Muscle of arm (tissue), 14 donors: ENCODE measurements at places on chromosomes 12 and 14. TPM values are rescaled to one million over a fixed set of nuclear protein-coding genes. Genes with fewer than 3 reads are reported as not detected.
A peak's percentile ranks its signal among the peaks of the same experiment; 100 is the strongest.

GRCh38 chr12:51947246-51947996, 4.1 kb upstream of the ACVR1B start:
- DNase-seq: no peak

DNA sequence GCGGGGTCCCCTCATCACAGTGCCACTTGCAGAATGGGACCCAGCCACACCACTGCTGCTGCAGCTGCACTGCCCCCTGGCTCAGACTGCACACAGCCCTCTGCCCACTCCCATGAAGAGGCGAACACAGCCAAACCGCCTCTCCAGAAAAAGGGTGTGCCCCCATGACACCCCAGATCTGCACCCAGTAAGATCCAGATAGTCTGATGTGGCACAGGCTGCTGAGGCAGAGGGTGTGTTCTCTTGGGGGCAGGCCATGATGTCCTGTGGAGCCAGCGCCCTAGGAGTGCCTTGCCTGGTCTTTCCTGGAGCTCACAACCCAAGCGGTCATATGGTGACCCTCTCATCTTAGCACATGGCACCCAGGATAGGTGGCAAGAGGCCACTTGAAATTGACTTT, 44.4 kb downstream of the SLC8B1 start:
- no peak for DNase-seq

DNA sequence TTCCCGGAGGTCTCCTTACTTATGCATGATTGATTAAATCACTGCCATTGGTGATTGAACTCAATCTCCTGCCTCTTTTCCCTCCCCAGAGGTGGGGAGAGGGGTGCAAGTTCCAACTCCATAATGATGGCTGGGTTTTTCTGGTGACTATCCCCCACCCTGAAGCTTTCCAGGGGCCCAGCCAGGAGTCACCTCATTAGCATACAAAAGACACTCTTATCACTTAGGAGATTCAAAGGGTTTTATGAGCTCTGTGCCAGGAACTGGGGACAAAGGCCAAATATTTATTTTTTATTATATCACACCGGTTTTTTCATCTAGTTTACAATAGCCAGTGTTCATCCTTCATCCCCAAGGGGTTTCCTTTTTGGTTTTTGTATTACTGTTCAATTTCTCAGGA, 300.7 kb downstream of the ETNK1 start:
- no peak for DNase-seq

GRCh38 chr14:89767861-89768268, 186.7 kb downstream of the EFCAB11 start:
- no peak for DNase-seq

DNA sequence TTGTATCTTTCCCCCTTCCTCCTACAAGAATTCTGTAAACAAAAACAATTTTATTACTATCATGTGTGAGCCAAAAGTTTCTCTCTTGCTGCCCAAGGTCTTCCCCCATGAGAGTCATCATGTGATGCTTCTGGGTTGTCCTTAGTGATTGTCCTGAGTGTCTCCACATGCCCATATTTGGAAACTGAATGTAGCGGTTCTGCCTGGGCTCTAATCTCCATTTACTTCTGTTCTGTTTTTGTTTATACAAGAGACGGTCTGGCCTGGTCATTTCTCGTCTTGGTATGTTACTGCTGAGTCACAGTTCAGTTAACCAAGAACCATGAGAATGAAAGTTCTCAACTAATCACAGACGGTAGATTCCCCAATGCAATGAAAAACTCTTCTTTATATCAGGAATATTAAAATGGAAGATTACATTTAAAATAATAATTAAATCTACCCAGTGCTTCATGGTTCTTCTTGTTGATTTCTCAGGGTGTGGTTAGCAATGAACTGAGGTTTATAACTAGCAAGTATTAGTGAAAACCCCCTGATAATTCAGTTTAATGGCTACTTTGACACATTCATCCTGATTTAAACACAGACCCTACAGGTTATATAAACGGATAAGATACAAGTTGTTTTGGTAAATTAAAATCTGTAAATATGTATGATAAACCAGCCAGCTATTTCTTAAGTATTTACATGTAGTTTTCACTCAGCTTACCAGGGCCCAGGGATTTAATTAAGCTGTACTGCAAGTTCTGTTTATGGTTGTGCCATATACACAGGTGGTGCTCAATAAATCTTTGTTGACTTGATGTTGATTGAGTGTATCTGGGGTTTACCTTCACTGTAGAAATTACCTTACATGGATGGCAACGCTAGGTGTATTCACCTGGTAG, 81.1 kb downstream of the PELI2 start:
- no peak for DNase-seq

DNA sequence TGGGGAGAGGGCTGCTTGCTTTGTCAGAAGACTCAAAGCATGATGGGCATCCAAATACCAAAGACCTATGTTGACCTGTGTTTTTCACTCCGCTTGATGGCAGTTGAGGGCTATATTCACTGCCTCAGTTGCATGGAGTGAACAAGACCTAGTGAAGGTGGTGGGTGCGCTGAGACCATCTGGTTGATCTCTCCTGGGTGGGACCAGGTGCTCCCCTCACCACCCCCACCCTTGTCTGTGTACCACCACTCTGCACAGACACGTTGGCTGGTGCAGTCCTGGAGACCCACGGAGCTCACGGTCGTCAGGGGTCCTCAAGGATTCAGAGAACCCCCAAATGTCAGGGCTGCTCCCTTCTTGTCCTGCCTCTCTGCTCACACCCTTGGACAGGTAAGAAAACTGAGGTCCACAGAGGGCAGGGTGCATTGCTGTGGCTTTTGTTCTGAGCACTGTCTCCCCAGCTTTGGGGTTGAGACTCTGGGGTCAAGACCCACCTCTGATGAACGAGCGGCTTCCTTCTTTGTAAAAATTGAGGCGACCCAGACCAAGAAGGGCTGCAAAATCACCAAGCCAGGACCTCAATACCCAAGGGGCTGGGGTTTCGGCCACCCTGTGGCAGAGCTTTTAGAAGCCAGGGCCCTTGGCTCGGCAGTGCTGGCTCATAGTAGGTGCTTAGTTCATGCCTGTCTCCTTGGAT, 166.3 kb upstream of the RTL1 start:
- DNase-seq: no peak

- DNase-seq: no peak
These were observed 77.7 kb downstream of the RBM19 start for GRCh38 chr12:113888435-113888834.

- DNase-seq: no peak
These were observed 728.8 kb upstream of the LMO3 start for GRCh38 chr12:17334784-17335183.

Gene NID2
- polyA plus RNA-seq: 134 TPM

Gene SUPT16H
- 85.1 TPM for polyA plus RNA-seq

Gene ERBB3
- 218 TPM for polyA plus RNA-seq

Gene TSHR
- 0.59 TPM for polyA plus RNA-seq

DNA sequence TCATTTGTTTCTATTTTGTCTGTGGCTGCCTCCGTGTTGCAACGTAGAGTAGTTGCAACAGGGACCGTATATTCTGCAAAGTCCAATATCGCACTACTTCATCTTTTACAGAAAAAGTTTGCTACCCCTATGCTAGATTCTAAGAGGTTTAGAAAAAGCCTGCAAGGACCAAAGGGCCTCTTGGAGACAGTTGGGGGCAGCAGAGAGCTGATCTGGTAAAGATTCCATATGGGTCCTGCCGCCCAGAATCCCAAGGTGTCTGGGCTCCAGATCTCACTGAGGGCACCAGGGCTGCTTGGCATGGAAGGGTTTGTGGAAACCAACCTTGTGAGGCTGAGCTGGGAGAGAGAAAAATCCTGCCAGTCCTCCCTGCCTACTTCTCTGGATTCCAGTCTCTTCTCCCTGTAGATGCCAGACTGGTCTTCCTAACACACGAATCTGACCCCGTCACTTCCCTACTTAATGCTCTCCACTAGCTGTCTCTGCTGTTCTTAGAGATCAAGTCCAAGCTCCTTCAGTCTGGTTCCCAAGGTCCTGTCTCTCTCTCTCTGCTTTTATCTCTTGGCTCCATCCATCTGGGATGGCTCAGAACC, 74.6 kb downstream of the GLRX5 start:
- peak; percentile 2 for DNase-seq

DNA sequence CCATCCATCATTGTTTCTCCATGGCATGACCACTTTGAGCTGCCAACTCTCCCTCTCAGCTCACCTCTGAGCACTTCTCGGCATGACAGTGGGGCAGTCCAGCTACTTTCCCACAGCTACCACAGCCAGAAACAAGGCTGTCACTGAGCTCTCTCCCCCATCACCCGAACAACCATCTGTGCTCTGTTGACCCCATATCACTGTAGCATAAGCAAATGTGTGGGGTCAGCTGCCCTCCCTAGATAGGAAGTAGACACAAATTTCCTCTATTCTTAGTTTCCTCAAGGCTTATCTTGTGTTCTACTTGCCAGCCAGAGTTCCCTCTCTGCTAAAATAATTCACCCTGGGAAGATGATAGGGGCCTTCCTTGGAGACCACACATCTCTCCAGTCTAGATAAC, 82.6 kb upstream of the FUT8 start:
- DNase-seq: no peak

- no peak for DNase-seq
These were observed 23.7 kb downstream of the KCNA1 start for GRCh38 chr12:4933411-4933810.

Gene NUAK1
- 14.3 TPM for polyA plus RNA-seq

Gene RIMBP2
- 6.5 TPM for polyA plus RNA-seq
